ENCODE measurements at places on chromosomes 6 and 20.
A peak's percentile ranks its signal among the peaks of the same experiment; 100 is the strongest.

GRCh38 chr6:52216932-52217575 is 27.2 kb downstream of the IL17F start:
- no peak for DNase-seq

DNA sequence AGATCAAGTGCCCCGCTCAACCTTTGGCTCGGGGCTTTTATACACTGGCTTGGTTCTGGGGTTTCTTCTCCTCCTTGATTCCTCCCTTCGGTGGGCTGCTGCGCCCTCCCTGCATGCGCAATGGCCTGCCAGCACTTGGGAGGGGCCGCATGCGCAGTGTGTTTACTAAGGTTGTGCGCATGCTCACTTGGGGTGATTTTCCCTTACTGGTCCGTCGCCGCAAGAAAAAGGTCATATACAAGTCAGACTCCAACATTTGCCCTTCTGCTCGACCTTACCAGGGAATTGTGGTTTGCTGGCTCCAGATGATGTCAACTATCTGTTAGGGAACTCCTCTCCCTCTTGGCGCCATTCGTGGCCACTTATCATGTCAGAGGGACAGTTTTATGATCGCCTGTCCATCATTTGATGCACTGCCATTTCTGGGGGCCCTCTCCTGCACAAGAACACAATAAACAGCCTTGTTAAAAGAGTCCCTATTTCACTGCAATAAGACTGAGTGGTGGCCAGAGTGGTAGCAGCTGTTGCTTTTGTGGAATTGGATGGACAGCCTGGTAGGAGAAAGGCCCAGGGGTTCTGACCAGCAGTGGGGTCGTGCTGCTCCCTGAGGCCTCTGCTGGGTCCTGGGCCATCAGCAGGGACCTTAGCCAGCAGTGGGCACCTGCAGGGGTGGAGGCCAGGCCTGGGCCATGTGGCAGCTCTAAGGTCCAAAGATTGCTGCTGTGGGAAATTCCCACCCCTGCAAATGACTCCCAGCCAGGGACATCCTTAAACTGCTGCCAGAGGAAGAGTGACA is 2.8 kb upstream of the LBP start:
- no peak for DNase-seq

- no peak for DNase-seq
Observed at GRCh38 chr6:139895205-139895793, 520.9 kb upstream of the CITED2 start.

DNA sequence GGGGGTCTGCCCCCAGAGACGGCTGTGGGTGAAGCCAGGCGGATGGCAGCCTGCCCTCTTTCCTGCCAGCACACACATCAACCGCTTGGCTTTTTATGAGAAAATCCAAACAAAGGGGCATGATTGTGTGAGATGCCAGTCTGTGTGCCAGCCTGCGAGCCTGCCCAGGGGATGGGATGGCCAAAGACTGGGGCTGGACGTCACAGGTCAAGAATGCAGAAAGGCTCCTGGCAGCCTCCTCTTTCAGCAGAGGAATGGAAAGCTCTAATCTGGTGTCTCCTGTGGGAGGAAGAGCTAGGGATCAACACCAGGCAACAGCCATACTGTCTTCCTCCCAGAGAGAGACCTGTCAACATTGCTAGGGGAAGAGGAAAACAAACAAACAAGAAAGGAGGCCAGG is 15.8 kb downstream of the TUBB2B start:
- no peak for DNase-seq

DNA sequence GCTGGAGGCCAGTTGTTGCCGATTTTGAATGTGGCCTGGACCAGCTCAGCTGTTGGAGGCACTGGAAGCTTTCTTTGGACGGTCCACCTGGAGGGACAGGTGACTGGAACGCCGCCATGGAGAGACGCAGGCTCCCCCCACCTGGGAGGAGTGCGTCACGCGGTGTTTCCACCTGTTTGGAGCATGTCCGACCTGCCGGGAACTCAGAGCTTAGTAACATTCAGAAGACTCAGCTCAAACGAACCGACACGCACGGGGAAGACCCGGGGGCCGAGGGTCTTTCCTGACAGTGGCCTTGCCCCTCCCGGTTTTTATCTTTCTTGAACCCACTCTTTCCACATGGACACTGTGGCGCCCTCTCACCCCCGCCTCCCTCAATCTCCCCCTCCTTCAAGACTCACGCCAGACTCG is 141.6 kb downstream of the SMOC2 start:
- no peak for DNase-seq

GRCh38 chr20:48571949-48572847 is 255.6 kb downstream of the PREX1 start:
- DNase-seq, result no peak

DNA sequence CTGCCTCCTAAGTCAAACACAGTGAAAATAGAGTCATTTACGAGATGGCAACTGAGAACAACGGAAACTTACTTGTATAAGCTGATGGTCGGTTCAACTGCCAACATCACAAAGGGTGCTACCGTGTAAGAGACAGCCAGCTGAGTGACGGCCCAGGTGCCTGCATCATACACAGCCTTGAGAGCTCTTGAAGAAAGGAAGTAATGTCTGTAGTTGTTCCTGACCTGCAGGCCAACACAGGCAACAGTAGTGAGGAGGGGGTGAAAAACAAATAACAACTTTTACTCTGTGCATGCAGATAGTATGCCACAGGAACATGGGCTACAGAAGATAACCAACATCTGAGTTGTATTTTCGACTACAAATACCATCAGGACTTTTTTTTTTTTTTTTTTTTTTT is 102.7 kb downstream of the MBOAT1 start:
- DNase-seq, result no peak

DNA sequence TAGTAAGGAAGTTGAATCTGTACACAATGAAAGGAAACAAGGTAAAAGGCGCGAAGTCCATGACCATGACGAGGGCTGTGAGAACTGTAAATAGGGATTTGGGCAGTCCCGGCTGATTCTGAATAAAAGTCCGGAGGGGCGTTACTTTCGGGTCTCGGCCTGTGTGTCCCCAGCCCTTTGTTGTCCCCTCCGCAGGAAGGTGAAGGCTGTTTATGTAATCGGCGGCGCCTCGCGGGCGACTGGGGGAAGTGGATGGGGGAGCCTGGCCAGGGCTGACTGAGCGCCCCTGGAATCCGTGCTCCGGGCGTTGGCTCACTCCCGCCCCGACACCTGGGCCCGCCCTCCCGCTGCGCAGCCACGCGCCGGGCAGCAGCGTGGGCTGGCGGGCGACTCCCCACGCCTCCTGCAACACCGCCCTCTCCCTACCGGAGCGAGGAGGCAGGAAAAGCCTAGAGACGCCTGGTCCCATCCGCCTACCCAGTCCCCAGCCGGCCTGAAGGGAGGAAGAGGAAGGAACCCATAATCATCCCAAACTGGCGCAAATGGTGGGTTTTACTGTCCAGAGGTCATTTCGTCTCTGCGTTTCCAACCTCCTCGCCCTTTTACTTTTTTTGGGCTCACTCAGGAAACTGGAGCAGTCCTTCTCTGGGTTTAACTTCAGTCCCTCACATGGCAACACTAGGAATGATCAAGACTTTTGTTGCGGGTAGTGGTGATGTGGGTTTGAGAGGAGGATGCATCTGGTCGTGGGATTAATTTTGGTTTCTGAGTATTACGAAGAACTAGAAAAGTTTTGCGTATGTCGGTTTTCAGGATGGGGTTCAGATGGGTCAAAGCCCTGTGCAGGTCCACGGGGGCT is 12.1 kb downstream of the TRIM31 start:
- DNase-seq, result no peak

DNA sequence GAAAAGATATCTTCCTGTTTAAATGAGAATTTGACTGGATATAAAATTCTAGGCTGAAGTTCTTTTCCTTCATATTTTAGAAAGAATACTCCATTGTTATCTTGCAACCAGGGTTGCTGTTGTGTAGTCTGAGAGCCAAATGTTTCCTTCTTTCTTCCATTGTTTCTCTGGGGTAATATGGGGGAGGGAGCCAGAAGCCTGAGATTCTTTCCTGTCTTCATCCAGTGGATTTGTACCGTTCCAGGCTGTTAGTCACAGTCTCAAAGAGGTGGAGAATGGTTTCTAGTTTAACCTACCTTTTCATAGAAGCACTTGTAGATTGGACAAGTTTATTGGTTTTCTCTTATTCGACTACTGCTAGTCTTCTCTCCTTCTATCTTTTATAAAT is 6.1 kb upstream of the ULBP3 start:
- no peak for DNase-seq

GRCh38 chr6:124524491-124525200 is 437.6 kb upstream of the RNF217 start:
- no peak for DNase-seq

DNA sequence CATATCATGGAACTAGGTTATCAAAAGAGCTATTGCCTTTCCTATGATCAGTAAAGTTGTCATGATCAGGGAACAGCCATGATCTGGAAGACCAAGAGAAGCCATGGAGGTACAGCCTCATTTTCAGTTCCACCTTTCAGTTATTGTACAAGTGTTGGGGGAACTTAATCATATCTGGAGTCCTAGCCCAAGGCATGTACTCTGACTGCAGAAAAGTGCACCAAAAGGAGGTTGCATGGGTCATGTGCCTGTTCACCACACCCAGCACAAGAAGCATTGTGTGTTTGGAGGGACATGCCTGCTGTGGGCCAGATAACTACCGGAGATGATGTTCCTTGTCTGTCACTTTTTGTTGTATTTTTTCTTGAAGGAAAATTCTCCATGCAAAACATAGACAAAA is 185.8 kb upstream of the MAN1A1 start:
- DNase-seq, result no peak

DNA sequence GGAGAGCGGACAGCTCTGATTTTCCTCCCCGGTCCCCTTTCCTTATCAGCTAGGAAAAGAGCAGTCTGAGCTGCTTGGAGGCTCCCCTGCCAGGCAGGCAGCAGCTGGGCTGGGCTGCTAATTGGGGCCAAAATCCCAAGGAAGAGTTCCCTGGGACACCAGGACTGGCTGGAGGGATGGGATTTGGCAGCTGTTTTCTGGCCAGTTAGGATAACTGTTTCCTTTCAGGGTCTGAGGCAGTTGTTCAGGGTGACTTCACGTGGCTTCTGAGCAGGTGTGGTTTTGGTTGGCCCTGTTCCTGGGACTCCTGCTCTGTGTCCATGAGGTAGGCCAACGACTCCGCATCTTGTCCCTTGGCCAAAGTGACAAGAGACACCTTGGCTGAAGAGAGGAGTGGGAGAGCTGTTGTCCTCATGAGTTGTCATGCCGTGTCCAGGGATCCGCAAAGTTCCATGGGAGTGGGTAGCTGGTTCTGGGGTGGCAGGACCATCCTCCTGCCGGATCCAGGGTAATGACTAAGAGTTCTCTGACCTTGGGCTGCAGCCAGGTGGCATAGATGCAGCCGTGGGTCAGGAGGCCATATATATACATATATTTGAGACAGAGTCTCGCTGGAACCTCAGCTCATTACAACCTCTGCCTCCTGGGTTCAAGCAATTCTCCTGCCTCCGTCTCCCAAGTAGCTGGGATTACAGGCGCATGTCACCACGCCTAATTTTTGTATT is 21.2 kb downstream of the MRPS18A start:
- DNase-seq, result no peak

GRCh38 chr20:35979544-35979943 is 11.2 kb downstream of the CNBD2 start:
- no peak for DNase-seq

GRCh38 chr6:2259002-2259494 is 13.6 kb upstream of the GMDS start:
- no peak for DNase-seq

DNA sequence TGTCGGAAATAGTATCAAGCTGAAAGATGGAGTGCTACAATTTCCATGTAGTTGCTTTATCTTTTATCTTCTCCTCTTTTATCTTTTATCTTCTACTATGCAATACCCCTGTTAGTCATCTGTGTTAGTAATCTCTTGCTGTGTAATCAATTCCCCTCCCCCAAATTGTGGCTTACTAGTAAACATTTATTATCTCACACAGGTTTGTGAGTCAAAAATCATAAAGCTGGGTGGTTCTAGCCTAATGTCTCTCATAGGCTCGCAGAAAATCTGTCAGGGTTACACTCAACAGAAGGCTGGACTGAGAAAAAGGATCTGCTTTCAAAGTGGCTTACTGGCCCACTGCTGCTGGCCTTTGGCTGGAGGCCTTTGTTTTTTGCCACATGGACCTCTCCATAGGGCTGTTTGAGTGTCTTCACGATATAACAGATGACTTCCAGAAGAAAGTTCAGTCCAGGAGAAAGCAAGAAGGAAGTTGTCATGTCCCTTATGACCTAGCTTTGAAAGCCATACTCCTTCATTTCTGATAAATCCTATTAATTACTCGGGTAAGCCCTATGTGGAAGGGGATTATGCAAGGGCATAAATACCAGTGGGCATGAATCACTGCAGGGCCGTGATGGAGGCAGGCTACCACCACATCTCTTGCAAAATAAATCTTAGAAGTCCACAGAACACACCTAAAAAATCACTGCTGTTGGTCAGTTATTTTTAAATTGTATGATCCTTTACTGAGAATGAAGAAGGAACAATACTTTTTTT is 24.5 kb upstream of the PTCHD4 start:
- DNase-seq, result no peak

GRCh38 chr20:58994390-58995159 is 12.5 kb downstream of the CTSZ start:
- DNase-seq, result no peak

- no peak for DNase-seq
Observed at GRCh38 chr6:158143700-158144099, 24.4 kb downstream of the SERAC1 start.

GRCh38 chr6:168823397-168824212 is 382.6 kb downstream of the SMOC2 start:
- DNase-seq, result no peak

DNA sequence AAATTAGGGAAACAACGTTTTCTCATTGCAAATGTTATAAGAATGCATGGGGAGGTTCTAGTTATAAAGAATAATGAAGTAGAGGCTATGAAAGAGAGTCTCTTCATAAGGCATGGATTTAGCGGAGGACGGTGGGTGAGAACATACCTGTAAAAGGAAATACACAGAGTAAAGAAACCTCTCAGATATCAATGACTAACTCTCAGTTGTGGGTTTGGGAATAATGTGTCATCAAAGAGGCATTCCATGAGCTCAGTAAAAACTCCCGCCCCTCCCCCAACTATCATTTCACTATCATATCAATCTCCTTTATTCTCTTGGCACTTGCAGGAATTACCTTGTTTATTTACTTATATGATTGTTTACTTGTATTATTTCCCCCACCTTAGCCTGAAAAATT is 695.4 kb downstream of the PTPRT start:
- DNase-seq, result no peak

- DNase-seq, result peak; percentile 64
Observed at GRCh38 chr6:169723200-169723909, 945 bp downstream of the PHF10 start.

GRCh38 chr6:52390361-52390727 is 28.4 kb downstream of the PAQR8 start:
- peak; percentile 37 for DNase-seq

GRCh38 chr20:59726281-59726595 is 121.9 kb downstream of the PHACTR3 start:
- no peak for DNase-seq

DNA sequence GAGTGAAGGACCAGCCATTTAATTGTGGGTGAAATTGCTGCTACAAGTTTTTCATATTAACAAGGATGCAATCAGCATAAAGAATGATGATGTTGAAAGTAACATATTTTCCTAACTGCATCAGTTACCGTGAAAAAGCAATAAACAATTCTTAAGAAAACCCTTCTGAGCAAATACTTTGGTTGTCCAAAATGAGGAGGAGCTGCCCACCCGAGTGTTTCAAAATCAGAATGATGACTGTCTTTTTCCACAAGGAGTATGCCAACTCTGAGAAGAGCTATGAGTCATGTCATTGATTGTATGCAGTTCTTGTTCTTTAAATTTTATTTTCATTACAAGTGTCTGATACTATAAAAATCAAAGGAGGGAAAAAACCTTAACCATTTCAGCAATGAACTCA is 470.5 kb downstream of the COL12A1 start:
- DNase-seq, result no peak

GRCh38 chr6:34982424-34982852 is 93.4 kb downstream of the ANKS1A start:
- no peak for DNase-seq
